ENCODE measurements at places on chromosomes 16 and 17.

- no peak for DNase-seq
Observed at GRCh38 chr17:65018610-65019316, 37.8 kb downstream of the GNA13 start.

GRCh38 chr16:13052431-13052830, 151.0 kb downstream of the SHISA9 start:
- DNase-seq = no peak

- DNase-seq = no peak
Observed at GRCh38 chr17:66849851-66850580, 15.1 kb downstream of the CACNG5 start.

GRCh38 chr16:58201163-58201562, 3.3 kb upstream of the CSNK2A2 start:
- no peak for DNase-seq

DNA sequence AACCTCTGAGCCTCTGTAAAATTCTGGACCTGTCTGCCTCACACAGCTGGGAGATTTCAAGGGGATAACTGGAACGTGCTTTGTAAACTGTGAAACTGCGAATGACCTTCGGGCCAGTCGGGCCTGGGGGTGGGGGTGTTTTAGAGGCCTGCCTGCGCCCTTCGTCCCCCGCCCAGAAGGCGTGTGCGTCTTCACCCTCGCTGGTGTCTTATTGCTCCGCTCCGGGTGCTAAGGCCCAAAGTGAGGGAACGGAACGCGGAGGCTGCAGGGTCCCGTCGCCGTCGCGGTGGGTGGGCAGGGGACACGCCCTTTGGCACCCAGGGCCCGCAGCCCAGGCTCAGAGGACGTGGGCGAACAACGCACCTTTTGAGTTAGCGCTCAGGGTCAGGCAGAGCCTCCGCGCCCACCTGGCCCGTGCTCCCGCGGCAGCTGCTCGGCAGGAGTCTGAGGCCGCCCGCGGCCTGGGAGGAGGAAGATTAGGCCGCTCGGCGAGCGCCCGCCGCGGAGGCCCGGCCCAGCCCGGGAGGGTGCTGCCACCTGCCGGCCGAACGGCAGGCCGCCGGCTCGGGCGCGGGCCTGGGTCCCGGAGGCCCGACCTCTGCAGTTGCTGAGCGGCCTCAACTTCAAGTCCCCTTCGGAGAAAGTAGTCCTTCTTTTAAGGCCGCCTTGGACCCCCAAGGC, 29.7 kb downstream of the DCAKD start:
- DNase-seq = peak; percentile 16

DNA sequence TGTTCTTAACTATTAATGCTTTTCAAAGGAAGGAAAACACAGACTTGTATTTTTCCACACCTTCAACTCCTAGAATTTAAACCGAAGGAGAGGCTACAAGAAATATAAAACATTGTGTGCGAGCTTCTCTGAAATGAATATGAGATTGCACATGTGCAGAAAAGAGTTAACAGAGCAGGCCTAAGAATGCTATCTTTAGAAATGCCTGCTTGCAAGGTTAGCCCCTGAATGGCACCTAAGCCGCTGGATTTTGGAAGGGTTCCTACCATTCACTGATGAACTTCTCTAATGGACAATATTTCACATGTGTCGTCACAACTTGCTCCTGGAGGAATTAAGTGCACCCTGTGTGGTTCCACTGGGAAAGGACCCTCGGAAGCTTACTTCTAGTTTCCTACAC, 69.3 kb downstream of the FBXL20 start:
- no peak for DNase-seq

DNA sequence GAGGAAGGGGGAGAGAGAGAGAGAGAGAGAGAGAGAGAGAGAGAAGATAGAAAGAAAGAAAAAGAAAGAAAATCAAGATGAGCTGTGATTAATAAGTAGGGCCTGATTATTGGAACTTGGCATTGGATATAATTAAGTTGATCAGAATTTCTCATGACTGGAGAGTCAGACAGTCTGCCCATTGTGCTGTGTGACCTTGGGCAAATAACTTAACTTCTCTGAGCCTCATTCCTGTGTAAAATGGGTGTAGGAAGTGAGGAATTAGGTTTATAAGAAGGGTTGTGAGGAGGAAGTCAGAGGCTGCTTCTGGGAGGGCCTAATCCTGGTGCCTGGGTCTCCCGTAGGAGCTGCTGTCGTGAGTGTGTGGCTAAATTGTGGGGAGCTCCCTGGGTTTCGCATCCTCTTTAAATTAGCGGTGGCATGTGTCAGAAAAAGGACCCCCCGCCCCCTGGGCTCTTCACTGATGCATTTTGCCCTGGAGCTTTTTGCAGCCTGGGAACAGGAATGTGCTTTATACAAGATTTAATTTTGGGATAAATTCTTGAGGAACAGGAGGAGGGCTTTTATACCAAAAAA, 76.0 kb downstream of the CMIP start:
- no peak for DNase-seq

DNA sequence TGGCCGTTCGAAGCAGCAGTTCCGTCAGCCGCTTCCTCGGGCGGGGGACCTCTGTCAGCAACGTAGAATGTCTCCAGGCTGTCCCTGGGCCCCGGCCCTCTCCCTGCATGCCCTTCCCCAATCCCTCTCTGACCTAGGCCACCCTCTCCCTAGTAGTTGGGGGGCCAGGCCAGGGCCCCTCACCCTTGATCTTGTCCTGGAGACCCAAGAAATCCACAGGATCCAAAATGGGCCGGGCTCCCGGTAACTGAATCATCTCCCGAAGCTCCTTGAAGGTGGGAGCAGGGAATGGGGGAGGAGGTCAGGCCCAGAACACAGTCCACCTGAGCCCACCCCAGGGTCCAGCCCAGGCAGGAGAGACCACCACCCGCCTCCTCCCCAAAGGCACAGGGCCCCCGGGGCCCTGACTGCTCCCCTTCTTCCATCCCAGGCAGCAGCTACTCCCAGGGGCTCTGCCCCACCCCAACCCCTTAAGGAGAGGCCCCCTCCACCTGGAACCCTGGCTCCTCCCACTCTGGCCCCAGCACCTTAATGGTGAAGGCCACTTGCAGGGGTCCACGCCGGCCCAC, 4.7 kb upstream of the GRIN2C start:
- DNase-seq = no peak

DNA sequence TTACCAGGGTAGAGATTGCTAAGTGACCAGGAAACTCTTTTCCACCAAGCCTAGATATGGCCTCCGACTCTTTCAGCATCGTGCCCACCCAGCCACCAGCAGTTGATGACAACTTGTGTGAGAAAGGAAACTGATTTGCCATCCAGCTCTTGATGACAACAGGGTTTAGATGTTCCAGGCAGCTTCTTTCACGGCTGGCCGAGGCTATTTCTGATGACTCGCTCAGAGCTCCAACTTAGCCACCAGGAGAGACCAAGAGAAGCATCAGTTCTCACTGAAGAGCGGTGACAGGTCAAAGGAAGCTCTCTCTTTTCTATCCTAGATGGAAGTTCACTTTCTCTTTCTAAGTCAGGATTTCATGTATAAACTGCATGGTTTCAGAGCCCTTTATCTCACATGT, 61.2 kb downstream of the MPHOSPH6 start:
- no peak for DNase-seq

DNA sequence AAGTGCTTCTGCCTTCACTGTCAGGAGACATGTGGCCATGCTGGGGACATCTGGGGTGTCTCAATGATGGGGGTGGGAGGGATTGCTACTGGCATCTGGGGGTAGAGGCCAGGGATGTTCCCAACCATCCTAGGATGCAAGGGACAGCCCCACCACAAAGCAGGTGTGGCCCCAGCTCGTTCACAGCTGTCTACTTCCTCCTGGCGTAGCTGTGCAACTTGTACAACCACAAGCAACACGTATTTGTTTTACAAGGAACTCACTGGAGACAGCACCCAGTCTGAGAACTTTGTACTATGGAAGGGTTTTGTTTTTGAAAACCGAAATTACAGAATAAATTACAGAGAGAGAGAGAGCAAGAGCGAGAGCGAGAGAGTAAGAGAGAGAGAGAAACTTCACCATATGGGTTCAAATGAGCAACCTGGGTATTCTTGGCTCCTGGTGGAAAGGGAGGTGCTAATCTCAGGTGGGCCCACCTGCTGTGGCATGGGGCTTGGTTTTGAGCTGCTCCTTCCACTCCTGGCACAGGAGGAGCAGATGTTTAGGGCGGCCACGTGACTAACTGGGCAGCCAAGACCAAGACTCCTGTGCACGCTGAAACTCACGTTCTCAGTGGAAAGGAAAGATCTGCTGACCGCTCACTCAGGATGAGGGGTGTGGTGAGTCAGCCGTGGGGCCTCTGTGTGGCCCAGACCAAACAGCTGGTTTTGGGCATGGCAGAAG, 17.5 kb upstream of the TNFRSF13B start:
- DNase-seq = no peak

GRCh38 chr16:66264311-66265047, 102.0 kb upstream of the CDH5 start:
- DNase-seq = no peak

DNA sequence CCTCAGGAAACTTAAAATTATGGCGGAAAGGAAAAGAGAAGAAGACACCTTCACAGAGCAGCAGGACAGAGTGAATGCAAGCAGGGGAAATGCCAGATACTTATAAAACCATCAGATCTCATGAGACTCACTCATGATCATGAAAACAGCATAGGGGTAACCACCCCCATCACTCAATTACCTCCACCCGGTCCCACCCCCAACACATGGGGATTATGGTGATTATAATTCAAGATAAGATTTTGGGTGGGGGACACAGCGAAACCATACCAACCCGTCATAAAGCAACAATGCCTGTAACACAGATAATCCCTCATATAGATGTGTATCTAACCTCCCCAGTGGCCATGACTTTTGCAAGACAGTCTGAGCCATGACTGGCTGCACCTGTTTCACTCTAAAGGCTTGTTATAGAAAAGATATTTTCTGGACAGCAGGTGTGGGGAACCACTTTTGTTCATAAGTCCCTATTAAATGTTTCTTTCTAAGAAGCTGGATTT, 7.0 kb upstream of the GSDMA start:
- no peak for DNase-seq

- no peak for DNase-seq
Observed at GRCh38 chr16:54912720-54913119, 17.9 kb upstream of the IRX5 start.

- no peak for DNase-seq
Observed at GRCh38 chr17:6524520-6524919, 31.8 kb downstream of the PITPNM3 start.

DNA sequence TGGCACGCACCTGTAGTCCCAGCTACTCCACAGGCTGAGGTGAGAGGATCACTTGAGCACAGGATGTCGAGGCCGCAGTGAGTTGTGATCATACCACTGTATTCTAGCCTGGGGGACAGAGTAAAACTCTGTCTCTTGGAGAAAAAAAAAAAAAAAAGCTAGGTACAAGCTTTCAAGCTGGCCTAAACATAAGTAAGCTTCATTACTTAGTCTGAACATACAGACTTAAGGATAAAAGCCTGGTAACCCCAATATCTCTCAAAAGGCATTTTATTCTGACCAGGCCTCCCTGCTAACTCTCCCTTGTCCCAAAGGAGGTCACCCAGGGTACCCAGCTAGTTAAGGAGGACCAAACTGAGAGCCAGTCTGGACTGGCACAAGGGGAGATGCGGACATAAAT, 46.2 kb downstream of the TOM1L2 start:
- DNase-seq = no peak

DNA sequence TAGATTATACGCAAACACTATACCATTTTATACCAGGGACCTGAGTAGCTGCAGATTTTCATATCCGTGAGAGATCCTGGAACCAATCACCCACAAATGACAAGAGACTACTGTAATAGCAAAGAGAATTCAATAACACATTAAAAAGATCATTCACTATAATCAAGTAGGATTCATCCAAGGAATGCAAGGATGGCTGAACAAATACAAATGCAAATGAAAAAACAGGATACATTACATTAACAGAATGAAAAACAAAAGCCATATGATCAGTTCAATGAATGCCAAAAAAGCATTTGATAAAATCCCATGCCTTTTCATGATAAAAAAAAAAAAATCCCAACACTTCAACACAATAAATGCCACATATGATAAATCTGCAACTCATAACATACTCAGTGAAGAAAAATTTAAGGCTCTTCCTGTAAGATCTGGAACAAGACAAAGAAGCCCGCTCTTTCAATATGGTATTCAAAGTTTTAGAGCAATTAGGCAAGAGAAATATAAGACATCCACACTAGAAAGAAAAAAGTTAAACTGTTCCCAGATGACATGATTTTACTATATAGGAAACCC, 29.0 kb downstream of the N4BP1 start:
- DNase-seq = no peak

DNA sequence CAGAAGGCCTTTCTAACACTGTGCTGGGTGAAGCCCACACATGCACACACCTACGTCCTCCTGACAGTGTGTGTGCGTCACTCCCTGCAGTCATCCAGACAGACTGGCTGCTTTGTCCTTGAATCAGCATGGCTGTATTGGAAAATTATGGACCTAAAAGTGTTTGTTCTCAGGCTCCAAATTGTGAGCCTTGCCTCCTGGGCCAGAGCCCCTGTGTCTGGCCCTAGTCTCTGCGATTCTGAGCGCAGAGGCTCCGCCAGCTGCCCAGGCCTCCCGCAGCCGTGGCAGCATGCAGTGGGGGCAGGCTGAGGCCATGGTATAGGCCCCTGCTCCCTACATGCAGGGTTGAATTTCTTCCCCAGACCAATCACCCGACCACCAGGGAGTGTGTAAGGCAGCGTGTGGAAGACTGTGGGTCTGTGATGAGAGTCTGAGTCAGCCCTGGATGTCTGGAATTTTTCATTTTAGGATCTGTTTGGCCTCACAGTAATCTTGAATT, 166.9 kb downstream of the LGALS9B start:
- no peak for DNase-seq

DNA sequence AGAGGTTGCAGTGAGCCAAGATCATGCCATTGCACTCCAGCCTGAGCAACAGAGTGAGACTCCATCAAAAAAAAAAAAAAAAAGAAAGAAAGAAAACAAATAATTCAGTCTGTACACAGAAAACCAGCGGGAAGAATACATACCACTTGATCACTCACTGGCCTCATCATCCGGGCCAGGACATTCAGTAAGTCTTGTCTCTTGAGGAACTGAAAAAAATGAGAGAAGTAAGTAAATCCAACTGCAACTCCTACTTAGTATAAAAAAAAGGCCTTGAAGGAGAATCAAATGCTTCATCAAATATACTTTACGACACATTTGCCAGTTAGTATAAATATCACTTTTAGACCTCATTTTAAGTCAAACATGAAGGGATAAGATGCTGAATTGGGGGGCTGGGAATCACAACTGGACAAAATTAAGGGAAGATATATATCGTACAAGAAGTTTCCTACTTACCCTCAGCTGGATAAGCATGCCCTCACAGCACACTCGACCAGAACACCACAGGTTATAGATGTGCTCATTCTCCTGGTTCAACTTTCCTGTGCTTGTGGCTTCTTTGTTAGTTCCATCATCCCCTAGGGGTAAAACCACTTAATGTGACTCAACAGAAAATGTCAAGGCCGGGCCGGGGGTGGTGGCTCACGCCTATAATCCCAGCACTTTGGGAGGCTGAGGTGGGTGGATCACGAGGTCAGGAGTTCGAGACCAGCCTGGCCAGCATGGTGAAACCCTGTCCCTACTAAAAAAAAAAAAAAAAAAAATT, 12.4 kb downstream of the CCDC47 start:
- DNase-seq = no peak
